ENCODE measurements at places on chromosomes 12 and 14. TPM values are rescaled to one million over a fixed set of nuclear protein-coding genes. Genes with fewer than 3 reads are reported as not detected.

Gene SIX1
- 0.32 TPM for polyA plus RNA-seq

Gene SOCS2
- 10.8 TPM for polyA plus RNA-seq

Gene ADCY6
- polyA plus RNA-seq, result 20.1 TPM

Gene SCN8A
- polyA plus RNA-seq, result not detected

Gene CRACR2A
- polyA plus RNA-seq, result 5.1 TPM

Gene FOXN4
- polyA plus RNA-seq, result 0.03 TPM

Measured in small intestine (tissue), 16 donors.